ENCODE measurements at places on chromosomes 3 and 15. TPM values are rescaled to one million over a fixed set of nuclear protein-coding genes. Genes with fewer than 3 reads are reported as not detected.

- DNase-seq = no peak
These were observed 111.5 kb downstream of the FILIP1L start for GRCh38 chr3:100002599-100003350.

- DNase-seq = no peak
These were observed 45.7 kb downstream of the TCF12 start for GRCh38 chr15:56964182-56964581.

The HACL1 gene
- total RNA-seq = 12.5 TPM

- DNase-seq = no peak
These were observed 152.2 kb downstream of the CHDH start for GRCh38 chr3:53694046-53694445.

GRCh38 chr3:143362115-143362991 lies 242.8 kb downstream of the CHST2 start:
- no peak for DNase-seq

The FETUB gene
- not detected for total RNA-seq

GRCh38 chr3:126911162-126912026 lies 71.5 kb upstream of the PLXNA1 start:
- peak; percentile 69 for DNase-seq

The FLNB gene
- 32.1 TPM for total RNA-seq

DNA sequence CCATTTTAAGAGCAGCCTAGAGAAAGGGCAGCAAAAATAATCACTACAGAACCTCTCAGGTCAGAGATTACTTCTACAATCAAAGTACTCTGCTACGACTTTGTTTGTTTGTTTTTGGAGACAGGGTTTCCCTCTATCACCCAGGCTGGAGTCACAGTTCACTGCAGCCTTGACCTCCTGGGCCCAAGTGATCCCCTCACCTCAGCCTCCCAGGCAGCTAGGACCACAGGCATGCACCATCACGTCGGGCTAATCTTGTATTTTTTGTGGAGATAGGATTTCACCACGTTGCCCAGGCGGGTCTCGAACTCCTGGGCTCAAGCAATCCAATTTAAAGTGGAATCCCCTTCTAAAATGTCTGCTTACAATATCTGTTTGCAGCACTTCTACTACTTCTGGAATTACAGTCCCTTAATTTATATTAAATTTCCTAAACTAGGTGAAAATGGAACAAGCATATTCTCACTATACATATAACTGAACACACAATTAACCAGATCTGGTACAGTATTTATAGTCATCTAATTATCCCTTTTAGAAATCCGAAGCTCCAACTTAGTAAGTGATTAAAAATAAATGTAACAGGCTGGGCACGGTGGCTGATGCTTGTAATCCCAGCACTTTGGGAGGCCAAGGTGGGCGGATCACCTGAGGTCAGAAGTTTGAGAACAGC lies 4.4 kb downstream of the UACA start:
- DNase-seq = no peak

- peak; percentile 89 for DNase-seq
These were observed 623 bp downstream of the ZNF639 start for GRCh38 chr3:179323197-179324110.

- DNase-seq = peak; percentile 92
These were observed 21.3 kb downstream of the EFCC1 start for GRCh38 chr3:129022114-129023007.

DNA sequence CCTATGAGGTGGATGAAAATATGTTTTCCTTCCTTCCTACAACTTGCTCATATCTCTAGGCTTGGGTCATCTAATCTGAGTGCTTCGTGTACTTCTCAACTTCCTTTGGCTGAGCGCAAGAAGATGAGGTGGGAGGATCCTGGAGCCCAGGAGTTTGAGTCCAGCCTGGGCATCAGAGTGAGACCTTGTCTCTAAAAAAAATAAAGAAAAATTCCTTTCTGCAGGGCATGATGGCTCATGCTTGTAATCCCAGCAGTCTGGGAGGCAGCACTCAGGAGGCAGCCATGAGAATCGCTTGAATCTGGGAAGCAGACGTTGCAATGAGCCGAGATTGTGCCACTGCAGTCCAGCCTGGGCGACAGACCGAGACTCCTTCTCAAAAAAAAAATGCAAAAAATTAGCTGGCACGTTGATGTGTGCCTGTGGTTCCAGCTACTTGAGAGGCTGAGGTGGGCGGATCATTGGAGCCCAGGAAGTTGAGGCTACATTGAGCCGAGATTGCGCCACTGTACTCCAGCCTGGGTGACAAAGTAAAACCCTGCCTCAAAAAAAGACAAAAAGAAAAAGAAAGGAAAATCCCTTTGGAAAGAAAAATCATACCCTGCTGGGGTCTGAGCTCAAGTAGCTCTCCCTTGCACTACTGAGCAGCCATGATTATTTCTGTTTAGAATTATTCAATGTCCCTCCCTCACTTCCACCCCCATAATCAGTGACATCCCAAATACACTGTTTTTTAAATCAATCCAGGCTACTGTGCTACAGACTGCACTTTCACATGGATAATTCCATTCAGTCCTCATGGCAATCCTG lies 28.0 kb upstream of the RAB11A start:
- DNase-seq = no peak

- DNase-seq = no peak
These were observed 16.1 kb upstream of the ONECUT1 start for GRCh38 chr15:52806284-52806655.

GRCh38 chr15:46856839-46857502 lies 860.3 kb upstream of the SEMA6D start:
- DNase-seq = no peak

The GCNT3 gene
- total RNA-seq = not detected

- DNase-seq = no peak
These were observed 10.2 kb upstream of the CP start for GRCh38 chr3:149231871-149232270.

DNA sequence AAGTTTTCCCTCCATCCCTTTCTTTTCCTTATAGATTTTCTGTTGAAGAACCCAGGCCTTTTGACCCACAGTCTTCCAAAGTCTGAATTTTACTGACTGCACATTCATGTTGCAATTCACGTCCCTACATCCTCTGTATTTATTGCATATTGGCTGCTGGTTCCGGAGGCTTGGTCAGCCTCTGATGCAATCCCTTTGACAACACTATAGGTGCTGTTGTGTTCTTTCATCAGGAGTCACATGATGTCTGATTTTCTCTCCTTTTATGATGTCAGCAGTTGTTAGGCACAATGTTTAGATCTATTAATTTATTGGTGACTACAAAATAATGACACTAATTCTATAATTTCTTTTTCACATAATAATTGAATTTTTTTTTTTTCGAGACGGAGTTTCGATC lies 8.7 kb downstream of the CYP1A1 start:
- DNase-seq = no peak

DNA sequence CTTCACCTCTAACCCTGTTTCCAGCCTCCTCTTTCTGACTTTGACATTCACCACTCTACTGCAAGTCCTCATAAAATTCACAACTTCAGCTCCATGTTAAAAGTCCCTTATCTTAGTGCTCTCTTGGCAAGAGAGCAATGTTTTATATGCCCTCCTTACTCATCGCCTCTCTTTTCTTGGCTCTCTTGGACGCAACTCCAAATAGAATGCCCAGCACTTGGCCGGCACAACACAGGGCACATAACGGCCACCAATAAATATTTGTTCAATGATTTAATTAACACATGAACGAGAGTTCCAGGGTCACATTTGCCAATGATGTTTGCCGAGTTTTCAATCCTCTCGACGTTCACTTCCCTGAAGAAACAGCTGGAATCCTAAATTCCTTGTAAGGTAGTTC lies 401.4 kb downstream of the ROBO1 start:
- no peak for DNase-seq

DNA sequence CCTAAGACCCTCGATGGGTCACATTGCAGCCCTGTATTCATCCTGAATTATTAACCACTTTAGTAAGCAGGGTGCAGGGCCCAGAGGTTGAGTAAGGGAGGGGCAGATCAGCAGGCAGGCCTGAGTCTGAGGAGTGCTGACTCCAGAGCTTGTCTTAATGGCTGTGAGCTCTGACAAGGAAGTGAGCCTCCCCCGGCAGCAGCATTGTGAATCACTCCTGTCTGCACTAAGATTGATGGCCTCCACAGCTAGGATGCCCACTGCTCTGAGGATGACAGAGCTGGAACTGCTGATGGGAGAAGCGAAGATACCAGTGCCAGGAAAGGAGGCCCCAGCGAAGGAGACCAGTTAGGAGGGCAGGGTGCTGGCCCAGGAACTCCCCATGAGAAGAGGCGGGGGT lies 46.5 kb upstream of the CCDC174 start:
- DNase-seq = no peak

GRCh38 chr3:126954141-126954842 lies 28.6 kb upstream of the PLXNA1 start:
- no peak for DNase-seq

The INAFM2 gene
- 55.6 TPM for total RNA-seq

- DNase-seq = no peak
These were observed 68.0 kb downstream of the CASR start for GRCh38 chr3:122251428-122251827.

- DNase-seq = no peak
These were observed 119.3 kb downstream of the RFX7 start for GRCh38 chr15:56124391-56124790.

GRCh38 chr3:135739779-135740178 lies 225.7 kb upstream of the PPP2R3A start:
- no peak for DNase-seq

DNA sequence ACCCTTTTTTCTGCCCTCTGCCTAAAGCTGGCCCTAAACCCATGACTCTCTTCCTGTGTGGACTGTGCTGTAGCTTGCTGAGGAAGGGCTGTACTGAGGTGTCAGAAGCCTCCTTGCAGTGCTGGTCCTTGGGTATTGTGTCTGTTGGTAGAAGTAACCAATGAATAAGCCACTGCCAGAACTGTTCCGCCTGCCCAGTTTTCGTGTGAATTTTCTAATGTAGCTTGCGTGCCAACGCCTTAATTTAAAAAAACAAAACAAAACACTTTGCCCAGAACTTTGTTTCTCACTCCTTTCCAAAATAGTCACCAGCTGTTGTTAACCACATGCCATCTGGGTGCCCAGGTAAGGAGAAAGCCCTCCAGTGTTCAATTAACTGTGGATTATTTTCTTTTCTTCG lies 101.9 kb downstream of the KLHL25 start:
- no peak for DNase-seq

GRCh38 chr15:70741107-70741531 lies 22.2 kb downstream of the UACA start:
- peak; percentile 62 for DNase-seq

The DPH3 gene
- total RNA-seq = 20.5 TPM

DNA sequence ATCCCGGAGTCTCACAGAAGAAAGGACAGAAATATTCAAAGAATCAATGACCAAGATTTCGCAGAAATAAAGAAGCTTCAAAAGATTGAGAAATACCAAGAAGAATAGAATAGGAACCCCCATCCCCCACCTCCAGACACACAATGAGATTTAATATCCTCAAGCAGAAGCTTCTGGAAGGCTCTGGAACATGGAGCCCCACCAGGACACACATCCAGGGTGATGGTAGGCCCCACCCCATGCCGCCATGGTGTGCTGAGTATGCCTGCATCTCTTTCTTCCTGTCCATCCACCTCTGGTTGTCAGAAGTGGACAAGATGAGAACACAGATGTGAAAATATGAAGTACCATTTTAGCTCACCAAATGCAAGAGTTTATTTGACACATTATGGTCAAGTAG lies 19.3 kb downstream of the PRR23E start:
- DNase-seq = no peak

The CXCR6 gene
- 0.19 TPM for total RNA-seq

The SLC6A11 gene
- not detected for total RNA-seq

All from Right ventricle myocardium inferior (tissue), 1 donor.